ENCODE measurements at places on chromosomes 4 and X.

GRCh38 chr4:186762361-186762760, 38.7 kb upstream of the FAT1 start:
- no peak for DNase-seq

DNA sequence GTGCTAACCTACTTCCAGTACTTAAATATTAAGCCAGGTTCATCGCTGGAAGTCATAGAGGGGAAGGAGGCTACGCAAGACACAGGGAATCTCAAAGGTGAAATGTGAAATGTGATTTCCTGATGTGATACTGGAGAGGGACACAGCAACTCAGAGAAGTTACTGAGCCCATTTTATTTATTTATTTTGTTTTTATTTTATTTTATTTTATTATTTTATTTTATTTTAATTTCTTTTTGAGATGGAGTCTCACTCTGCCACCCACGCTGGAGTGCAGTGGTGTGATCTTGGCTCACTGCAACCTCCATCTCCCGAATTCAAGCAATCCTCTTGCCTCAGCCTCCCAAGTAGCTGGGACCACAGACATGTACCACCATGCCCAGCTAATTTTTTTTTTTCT, 19.7 kb downstream of the CLRN2 start:
- DNase-seq, result no peak

GRCh38 chr4:123418351-123418931, 21.8 kb downstream of the SPRY1 start:
- no peak for DNase-seq

GRCh38 chr4:124535003-124535402, 177.5 kb downstream of the ANKRD50 start:
- no peak for DNase-seq

GRCh38 chr4:73741031-73741749, 821 bp downstream of the CXCL8 start:
- DNase-seq, result no peak

GRCh38 chr4:10158333-10158942, 41.8 kb upstream of the WDR1 start:
- no peak for DNase-seq

- no peak for DNase-seq
Measured at GRCh38 chr4:187283201-187283955, 559.7 kb upstream of the FAT1 start.

- DNase-seq, result no peak
Measured at GRCh38 chr4:143773998-143774895, 73.8 kb upstream of the FREM3 start.

DNA sequence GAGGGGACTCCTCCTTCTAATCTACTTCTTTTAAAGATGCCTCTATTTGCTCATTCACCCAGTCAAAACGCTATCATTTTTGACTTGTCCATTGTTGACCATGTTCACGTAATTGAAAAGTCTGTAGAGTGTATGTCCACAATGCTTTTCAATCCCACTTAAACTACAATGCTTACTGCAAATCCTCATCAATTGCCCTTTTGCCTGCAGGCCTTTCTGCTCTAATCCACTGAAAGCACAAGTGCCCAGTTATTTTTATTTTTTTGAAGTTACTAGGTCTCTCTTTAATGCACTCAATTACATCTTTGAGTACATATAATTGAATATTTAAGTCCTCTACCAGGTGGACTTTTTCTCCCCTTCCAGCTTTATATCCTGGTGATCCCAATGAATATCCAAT, 437.4 kb downstream of the PDGFC start:
- no peak for DNase-seq
